Right renal pelvis (tissue), 4 donors: ENCODE measurements at places on chromosomes 3 and 15. TPM values are rescaled to one million over a fixed set of nuclear protein-coding genes. Genes with fewer than 3 reads are reported as not detected.
A peak's percentile ranks its signal among the peaks of the same experiment; 100 is the strongest.

Gene ZKSCAN7
- polyA plus RNA-seq: 16.2 TPM

DNA sequence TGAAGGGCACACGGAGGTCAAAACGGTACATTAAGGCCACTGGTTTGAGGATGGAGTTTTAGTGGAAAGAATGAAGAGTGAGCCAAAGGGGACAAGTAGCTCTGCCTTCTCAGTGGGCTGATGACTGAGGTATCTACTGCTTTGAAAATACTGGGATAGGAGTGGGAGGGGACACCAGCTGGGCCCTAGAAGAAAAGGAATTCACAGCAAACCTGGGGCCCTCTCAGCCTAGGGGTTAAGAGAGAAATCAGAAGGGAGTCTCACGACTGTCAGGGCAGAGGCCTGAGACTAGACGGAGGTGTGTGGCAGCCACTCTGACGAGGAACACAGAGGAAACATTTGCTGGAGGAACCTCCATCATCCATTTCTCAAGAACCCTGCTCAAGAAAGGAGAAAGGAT lies 75.1 kb downstream of the TNIK start:
- no peak for DNase-seq

DNA sequence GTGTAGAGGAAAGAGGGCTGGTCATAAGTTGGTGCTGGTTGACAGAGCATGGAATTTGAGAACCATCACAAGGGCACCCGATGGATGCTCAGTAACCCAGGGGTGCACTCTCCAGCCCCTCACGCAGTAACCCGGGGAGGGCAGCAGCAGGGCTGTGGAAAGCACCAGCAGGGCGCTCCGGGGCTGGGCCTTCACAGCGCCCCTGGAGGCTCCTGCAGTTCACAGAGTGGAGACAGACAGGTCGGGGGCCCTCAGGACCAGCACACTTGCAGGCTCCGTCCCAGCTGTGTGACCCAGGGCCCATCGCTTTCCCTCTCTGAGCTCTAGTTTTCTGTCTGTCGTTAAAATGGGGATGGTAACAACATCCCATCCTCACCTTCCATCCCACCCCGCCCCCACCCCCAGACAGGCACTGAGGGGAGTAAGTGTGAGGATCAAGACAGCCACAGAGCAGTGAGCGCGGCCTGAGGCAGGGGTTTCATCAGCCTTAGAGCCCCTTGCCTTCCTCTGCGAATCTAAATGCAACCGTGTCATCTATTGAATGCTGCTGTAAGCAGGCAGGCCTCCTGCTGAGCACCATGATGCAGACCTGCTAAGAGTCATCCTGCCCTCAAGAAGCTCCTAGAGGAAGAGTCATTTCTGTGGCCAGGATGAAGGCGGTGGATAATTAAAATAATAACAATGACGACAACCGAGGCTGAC lies 90.2 kb upstream of the LINGO1 start:
- no peak for DNase-seq

Gene AHSG
- 3.1 TPM for polyA plus RNA-seq

DNA sequence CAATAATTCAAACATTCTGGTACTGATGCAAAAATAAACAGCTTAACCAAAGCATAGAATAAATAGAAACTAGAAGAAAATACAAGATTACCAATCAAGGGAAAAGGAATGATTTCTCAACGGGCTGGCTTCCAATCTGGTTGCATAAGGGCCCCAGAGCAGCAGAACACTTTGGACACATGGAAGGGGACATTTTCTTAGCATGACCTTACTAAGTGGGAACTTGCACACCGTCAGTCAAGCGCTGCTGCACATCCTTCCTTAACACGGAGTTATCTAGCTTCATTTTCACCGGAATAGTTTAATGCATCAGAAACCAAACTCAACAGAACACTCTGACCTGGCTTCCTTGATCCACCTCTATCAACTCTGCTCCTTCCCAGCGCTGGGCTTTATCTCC lies 388.5 kb downstream of the VPS13C start:
- DNase-seq: no peak

GRCh38 chr3:143207338-143207961 lies 87.9 kb downstream of the CHST2 start:
- DNase-seq: no peak

Gene SERPINI2
- 0.57 TPM for polyA plus RNA-seq

GRCh38 chr3:81242871-81243270 lies 518.6 kb downstream of the GBE1 start:
- no peak for DNase-seq

GRCh38 chr3:58009026-58009748 lies 965 bp downstream of the FLNB start:
- DNase-seq: no peak

DNA sequence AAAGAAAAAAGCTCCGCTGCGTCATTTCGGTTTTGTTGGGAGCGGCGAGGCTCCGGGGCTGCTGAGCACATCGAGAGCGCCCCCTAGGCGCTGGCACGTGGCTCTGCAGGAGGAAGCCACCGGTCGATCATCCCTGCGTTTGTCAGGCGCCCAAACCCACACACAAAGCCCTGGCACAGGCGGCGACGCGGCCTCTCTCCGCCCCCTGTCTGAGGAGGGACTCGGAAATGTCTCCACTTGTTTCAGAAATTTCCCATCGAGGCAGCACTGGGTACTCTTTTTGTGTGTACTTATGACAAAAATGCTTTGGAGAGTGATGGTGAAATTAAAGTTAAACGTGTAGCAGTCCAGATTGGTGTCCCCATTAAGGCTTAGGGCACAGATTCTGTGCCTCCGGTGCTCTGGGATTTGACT lies 407.3 kb upstream of the ONECUT1 start:
- peak; percentile 27 for DNase-seq

GRCh38 chr15:73930790-73931281 lies 4.6 kb downstream of the LOXL1 start:
- no peak for DNase-seq

- DNase-seq: no peak
Observed at GRCh38 chr15:68528626-68529290, 50.0 kb upstream of the CORO2B start.

DNA sequence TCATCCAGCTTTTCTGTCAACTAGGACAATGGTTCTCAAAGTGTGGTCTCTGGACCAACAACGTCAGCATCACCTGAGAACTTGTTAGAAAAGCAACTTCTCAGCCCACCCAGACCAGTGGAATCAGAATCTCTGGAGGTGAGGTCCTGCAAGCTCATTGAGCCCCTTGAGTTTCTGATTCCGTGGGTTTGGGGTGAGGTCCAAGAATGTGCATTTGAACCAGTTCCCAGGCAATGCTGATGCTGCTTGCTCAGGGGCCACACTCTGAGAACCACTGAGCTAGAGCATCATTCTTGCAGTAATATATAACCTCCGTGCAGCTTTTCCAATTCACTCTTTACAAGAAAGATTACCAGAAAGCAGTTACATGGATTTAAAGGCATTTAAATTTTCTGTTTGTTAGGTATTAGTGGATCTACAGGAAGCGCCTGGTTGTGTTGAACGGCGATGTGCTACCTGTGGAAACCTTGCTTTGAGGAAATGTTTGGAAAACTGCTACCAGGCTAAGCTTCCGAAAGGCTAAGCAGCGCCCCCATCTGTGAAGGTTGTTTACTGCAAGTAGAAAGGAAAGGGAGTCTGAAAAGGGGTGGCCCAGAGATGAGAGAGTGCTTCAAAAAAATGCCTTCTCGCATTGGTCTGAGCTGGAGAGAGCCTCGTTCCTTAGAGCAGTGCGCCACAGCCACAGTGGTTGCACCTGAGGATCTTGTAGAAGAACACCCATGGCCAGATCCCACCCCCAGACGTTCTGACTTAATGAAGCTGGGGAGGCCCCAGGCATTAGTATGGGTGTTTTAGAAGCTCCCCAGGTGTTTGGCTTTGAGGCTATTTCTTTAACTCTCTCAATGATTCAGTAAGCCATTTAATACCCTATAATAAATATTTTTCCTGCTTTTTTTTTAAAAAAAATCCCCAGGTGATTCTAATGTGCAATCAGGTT lies 50.0 kb downstream of the RLBP1 start:
- no peak for DNase-seq

Gene SATB1
- polyA plus RNA-seq: 43.6 TPM

DNA sequence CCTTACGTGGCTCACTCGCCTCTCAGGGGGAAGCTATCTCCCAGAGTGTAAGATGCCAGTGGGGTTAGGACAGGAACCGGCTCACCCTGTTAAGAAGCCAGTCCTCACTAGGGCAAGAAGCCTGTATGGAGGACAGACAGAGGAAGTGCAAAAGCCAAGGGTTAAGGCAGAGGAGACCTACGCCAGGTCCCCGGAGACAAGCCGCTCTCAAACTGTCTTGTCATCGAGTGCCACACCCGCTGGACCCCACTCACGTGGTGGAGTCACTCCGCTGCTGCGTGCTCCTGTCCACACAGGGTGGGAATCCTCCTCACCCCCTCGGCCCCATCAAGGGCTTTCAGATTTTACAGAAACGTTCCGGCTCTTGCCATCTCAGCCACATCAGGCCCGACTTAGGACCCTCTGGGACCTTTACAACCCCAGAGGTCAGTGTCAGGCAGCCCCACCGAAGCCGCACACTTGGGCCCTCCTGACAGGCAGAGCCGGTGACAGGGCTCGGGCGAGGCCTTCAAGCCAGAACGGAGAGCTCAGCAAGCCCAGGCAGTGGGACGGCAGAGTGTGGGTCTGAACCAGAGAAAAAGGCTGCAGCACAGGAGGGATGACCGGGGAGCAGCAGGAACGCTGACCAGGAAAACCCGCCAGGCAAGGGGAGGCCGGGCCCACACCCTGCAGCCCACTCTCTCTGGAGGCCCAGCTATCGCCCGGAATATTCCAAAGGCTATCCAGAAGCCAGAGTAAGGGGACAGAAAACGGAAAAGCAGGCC lies 61.7 kb downstream of the XXYLT1 start:
- no peak for DNase-seq

Gene ATRIP
- polyA plus RNA-seq: 16.9 TPM

Gene GOLGA6A
- polyA plus RNA-seq: not detected

- DNase-seq: no peak
Observed at GRCh38 chr15:85543741-85544155, 163.3 kb downstream of the AKAP13 start.

DNA sequence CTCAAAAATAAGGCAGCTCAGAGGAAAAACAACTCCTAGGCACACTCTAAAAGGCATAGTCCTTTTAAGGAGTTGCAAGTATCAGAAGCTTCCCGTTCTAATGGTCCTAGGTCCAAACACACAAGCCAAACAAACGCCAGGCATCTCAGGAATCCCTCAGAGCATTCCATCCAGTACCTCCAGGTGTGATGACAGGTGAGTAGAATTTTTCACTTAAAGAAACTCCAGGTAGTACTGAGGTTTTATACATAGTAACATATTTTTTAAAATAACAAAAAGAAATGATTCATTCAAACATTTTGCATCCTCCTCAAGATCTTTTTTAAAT lies 1092.3 kb downstream of the TUSC7 start:
- no peak for DNase-seq
